NCI-H187 treated with DMSO at 0.1 percent for 48 hours (cell line): ENCODE measurements at places on chromosomes 7 and 10.

GRCh38 chr7:151726652-151727578 lies 150.0 kb downstream of the PRKAG2 start:
- DNase-seq: no peak

DNA sequence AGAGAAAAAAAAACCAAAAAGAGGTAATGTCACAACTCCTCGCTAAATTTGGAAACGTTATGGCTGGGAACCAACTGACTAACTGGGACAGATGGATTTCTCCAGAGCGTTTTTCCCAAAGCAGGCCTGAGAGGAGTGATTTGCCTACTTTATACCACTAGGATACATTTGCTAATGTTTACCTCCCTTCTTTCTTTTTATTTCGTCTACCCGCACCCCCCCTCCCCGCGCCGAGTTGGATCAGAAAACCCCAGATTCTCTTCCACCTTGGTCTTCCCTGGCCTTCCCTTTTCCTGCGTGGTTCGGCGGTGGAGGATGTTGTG lies 7.2 kb downstream of the CPA2 start:
- no peak for DNase-seq

DNA sequence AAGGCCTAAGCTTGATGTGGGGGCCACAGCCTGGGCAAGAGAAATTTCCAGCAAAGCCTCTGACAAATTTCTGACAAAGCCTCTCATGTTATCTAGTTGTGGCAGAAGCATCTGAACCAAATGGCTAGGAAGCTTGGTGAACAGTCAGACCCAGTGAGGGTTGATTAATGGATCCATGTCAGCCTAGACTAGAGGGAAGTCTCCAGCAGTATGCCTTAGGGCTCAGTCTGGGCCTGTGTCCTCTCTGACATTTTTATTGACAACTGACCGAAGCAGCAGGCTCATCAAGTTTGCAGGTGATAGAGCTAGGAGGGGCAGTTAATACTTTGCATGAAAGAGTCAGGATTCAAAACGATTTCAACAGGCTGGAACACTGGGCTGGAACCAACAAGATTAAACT lies 25.3 kb downstream of the HIF1AN start:
- DNase-seq: no peak

GRCh38 chr7:101555269-101555920 lies 73.7 kb downstream of the MYL10 start:
- no peak for DNase-seq

- no peak for DNase-seq
Observed at GRCh38 chr10:48447356-48448215, 141.1 kb downstream of the MAPK8 start.

DNA sequence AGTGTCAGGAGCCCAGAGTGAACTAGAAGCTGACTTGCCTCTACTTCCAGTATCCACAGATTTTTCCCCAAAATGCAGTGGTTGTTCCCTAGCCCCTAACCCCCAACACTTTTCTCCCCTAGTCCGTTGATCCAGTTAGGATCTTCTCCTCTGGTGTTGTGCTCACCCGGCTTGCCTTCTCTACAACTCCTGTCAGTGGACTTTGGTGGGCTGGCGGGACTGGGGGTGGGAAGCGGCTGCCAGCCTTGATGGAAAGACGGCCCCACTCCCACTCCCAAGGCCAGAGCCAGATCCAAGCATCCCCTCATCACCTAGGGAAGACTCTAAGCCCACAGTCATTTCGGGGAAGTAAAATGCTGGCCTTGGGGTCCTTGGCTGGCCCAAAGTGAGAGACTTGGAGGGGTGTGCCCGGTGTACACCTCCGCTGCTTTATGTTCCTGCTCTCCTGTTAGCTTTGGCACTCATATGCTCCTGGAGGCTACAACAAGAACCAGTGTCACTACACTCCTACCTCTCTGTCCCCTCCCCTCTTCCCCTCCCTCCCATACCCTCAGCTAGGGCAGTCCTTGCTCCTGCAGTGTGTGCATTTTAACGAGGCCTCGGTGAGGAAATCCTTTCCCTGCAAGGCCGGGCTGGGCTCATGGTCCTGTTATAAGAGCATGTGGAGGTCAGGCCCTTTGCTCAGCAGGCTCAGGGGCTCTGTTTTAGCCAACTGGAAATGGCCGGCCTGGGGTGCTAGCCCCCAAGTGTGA lies 930 bp upstream of the HOXA10 start:
- peak; percentile 70 for DNase-seq

GRCh38 chr10:124346831-124347230 lies 71.9 kb downstream of the OAT start:
- no peak for DNase-seq

DNA sequence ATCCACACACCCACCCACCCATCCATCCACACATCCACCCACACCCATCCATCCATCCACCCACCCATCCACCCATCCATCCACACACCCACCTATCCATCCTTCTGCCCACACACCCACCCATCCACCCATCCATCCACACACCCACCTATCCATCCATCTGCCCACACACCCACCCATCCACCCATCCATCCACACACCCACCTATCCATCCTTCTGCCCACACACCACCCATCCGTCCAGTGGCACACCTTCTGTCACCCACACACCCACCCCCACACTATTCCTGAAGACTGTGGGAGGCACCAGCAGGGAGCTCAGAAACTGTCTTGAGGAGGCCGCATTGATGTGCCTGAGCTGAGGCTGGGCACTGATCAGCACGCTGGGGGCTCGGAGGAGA lies 9.1 kb downstream of the TECPR1 start:
- DNase-seq: no peak

- no peak for DNase-seq
Observed at GRCh38 chr7:82677493-82677892, 233.9 kb upstream of the CACNA2D1 start.

GRCh38 chr10:43254881-43255633 lies 11.8 kb downstream of the RASGEF1A start:
- DNase-seq: no peak

- no peak for DNase-seq
Observed at GRCh38 chr7:116018731-116019130, 11.8 kb downstream of the TFEC start.

- DNase-seq: no peak
Observed at GRCh38 chr7:90181485-90181884, 27.2 kb downstream of the STEAP1 start.
